CD4-positive, alpha-beta T cell treated with Interleukin-12 subunit alpha and Interleukin-12 subunit beta, for 1 hour (primary cell): ENCODE measurements at places on chromosomes 7 and 10.

GRCh38 chr7:128235471-128235870, 5.6 kb upstream of the LEP start:
- no peak for DNase-seq

- no peak for DNase-seq
Measured at GRCh38 chr10:101778151-101778780, 2.4 kb upstream of the FGF8 start.

- no peak for DNase-seq
Measured at GRCh38 chr10:71427246-71427645, 30.5 kb downstream of the CDH23 start.

DNA sequence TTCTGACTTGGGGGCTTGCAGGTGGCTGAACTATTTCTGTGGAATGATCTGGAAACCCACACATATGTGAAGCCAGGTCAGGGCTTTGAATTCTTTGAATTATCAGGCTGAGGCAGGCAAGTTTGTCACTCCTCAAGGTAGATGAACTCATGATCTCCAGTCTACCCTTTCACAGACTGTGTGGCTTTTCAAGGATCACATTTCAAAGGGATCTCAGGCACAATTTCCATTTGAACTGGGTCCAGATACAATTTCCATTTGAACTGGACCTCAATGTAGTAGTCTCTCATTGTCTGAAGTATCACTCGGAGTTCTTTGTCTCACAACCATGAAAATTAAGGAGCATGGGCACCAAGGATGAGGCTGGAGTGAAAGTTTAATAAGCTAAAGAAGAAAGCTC, 25.7 kb upstream of the EIF4H start:
- DNase-seq, result no peak

GRCh38 chr7:106029941-106030340, 66.9 kb downstream of the CDHR3 start:
- DNase-seq, result no peak

DNA sequence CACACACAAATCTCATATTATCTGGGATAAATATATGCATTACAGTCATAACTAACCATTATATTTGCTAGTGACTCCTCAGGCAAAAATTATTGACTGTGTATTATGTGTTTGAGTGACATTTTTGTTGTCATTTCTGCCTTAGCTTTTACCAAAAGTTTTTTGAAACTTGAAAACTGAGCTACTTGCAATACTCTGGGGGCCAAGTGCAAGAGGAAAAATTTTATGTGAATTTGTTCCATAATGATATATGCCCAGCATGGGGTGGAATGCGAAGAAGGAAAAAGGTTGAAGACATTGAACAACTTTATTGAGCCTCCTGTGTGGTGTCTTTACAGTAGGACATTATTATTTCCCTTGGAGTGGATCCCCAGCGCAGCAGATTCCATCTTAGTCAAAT, 176.8 kb upstream of the FERD3L start:
- no peak for DNase-seq

DNA sequence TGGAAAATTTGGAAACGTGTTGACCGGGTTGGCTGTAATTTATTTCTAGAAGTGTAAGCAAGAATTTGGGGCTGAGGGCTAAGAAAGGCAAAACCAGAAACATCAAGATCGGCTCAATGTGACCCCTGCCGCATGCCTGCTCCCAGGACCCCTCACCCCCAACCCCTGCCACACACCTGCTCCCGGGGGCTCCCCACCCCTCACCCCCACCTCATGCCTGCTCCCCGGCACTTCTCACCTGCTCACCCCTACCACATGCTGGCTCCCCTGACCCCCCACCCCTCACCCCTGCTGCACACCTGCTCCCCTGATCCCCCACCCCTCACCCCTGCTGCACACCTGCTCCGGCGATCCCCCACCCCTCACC, 19.0 kb upstream of the CFAP46 start:
- no peak for DNase-seq

DNA sequence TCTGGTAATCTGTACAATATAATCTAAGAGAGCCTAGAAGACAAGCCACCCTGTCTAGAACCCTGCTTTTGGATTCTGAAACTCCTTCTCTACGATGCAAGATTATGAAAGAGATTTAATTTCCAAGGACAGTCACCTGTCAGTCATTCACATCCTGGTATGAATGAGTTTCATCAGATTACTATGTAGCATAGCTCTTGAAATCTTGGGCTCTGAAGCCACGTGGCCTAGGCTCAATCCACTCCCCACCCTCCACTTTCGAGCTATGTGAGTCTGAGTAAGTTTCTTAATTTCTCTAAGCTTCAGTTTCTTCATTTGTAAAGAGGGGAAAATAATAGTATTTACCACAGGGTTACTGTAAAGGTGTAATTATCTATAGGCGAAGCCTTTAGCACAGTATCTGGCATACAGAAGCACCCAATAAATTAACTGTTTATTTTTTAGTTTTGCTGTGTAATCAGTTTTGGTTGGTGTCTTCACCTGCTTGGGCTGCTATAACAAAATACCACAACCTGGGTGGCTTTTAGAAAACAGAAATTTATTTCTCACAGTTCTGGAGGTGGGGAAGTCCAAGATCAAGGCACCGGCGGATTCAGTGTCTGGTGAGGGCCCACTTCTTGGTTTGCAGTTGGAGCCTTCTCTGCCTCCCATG, 71.3 kb downstream of the MYOF start:
- DNase-seq, result no peak

DNA sequence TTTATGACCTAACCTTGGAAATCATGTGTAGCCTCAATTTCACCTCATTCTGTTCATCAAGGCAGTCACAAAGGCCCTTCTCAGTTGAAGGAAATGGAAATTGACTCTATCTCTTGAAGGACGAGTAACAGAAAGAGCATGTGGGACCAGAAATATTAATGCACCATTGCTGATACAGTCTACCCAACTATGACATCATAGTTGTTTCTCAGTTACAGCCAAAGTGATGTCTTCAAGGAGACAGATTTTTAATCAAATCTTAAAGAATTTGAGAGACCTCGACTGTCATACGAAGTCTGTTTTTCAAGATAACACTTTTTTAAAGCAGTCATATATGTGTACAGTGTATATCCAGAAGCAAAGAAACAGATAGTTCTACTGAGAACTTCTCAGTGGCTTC, 335.7 kb upstream of the PHF14 start:
- no peak for DNase-seq

DNA sequence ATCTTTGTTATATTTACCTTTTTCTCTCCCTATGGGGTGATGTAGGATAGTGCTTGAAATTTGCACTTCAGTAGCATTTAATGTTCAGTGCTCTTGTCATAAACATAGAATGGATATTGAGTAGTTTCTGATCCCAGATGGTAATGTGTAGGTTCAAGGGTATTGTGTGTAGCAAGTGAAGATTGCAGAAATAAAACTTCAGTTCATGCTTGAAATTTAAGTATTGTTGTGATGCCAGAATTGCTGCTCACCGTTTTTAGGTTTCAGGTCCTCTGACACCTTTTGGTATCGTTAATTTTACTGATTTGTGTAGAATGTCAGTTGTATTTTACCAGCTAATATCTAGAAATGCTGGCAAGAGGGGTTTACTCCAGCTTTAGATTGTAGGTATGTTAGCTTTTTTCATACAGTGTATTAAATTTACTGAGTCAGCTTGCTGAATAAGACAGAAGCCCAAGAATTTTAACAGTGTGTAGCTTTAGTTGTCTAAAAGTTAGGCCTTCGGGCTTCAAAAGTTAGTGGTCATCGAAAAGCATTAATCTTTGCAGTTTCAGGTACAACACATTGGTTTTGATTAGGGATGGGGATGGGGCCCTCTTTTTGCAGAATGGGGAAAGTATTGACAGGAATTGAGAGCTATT, 1.9 kb downstream of the PTEN start:
- DNase-seq, result no peak

DNA sequence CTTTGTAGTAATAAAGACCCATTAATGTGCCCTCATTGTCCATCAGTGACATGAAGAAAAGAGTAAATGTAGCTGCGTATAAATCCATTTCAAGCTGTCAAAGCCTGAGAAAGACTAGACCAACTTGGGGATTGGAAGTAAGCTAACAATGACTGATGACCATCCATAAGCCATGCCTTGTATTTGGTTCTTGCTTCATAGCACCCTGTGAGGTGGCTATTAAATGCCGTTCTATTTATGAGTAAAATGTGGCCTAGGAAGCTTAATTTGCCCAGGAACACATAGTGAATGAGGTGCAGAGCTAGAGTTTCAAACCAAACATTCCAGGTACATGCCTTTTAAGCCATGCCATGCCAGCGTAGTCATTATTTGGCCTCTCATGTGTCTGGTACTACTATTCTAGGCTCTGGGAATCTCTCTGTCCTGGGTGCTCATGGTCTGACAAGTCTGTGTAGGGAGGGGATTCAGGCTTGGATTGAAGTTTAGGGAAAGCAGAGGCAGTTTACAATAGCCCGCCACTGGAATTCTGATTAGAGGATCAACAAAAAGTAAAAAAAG, 92.1 kb downstream of the ZNF277 start:
- no peak for DNase-seq

DNA sequence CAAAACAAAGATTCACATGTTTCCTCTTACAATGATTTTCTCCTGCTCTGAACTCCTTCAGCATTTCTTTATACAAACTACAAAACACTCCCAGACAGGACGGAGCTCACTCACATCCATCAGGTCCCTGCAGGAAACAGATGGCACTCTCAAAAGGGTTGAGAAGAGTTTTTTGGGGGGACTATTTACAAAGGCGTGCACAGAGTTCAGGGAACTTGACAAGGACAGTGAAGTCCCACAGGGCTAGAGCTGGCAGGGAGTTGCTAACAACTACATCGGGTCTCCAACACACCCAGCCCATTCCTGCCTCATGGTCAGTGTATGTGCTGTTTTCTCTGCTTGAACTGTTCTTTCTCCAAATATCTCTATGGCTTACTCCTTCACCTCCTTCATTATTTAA, 24.7 kb upstream of the YAE1 start:
- DNase-seq, result no peak

GRCh38 chr7:5689716-5690115, 91.7 kb downstream of the RNF216 start:
- DNase-seq, result no peak

DNA sequence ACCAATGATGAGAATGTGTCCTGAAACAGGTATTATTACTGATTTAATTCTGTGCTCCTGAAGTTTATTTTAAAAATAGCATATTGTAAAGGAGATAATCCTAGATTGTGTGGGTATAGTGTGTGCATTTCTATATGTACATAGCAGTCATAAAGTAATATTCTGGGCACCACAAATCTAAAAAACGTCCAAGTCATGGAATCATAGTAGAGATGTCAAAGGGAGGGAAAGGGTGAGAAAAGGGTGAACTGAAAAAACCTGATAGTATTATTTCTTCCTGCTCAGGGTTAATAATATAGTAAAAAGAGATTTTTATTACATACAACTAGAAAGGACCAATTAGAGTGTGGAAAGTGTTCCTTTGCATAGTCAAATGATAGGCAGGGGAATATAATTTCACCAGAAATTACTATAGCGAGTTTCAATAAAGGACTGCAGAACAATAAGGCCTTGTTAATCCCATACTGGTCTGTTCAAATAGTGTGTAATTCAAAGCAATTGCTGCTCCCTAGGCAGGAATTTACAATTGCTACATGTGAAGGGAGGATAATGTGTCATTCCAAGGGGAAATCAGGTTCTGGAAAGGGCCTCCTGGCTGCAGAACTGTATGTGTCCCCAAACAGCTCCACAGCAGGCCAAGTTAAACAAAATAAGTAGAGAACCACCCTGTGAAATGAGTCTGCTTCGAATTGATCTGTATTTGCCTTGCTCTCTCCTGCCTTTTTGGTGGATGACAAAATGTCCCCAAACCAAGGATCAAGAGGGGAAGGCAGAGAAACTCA, 42.5 kb upstream of the KMT2E start:
- no peak for DNase-seq

GRCh38 chr7:115980159-115980558, 50.4 kb downstream of the TFEC start:
- DNase-seq, result no peak

GRCh38 chr10:28952523-28952922, 275.2 kb downstream of the BAMBI start:
- DNase-seq, result no peak

GRCh38 chr7:132090444-132090843, 485.8 kb downstream of the PLXNA4 start:
- DNase-seq, result no peak

- DNase-seq, result no peak
Measured at GRCh38 chr10:119441921-119442757, 100.4 kb downstream of the RGS10 start.

DNA sequence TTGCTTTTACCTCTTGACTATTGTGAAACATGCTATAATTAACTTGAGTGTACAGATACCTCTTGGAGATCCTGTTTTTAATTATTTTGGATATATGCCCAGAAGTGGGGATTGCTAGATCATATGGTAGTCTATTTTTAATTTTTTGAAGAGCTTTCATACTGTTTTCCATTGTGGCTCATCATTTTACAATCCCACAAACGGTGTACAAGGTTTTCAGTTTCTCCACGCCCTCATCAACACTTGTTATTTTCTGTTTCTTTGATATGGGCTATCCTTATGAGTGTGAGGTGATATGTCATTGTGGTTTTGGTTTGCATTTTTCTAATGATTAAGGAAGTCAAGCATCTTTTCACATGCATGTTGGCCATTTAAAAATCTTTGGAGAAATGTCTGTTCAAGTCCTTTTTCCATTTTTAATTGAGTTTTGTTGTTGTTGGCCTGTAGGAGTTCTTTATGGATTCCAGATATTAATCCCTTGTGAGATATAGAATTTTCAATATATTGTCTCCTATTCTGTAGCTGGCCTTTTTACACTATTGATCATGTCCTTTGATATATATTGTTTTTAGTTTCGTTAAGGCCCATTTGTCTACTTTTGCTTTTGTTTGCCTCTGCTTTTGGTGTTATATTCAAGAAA, 7.5 kb downstream of the AGK start:
- peak; percentile 54 for DNase-seq

GRCh38 chr10:133467286-133467911, 13.7 kb downstream of the SCART1 start:
- no peak for DNase-seq

GRCh38 chr10:2519139-2519538, 548.2 kb upstream of the PFKP start:
- DNase-seq, result no peak

DNA sequence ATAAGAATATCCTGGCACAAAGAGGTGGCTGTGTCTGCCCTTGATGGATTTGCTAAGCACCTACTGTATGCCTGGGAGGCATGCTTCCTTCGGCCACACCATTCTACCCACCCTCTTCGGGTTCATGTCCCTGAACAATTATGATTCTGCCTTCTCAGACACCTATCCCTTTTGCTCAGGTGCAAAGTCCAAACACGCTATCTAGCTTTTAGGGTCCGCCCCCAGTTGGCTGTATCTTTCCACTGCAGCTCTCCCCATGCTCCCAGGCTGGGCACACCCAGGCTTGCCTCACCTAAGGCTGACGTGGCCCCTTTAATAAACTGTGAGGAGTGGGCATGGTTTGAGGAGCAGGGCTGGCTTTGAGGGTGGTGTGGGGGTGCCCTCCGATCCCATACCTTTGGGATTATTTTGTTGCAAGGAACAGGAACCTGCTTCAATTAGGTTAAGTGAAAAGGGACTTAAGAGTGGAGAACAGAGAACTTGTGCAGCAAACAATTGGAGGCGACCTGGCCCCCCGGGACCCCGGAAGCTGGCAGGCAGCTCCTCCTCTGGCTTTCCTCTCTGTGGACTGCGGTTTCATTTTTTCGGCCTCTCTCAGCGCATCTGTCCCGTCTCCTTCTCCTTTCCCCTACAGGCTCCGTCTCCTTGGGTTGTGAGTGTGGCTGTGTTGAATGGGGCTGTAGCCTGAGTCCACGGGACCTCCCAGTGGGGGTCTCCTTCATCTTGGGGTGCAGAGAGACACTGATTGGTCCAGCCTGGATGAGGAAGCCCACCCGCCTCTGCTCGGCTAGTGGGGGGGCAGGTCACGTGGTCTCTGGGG, 3.8 kb downstream of the CLIP2 start:
- DNase-seq, result no peak

GRCh38 chr7:44259547-44260457, 59.0 kb downstream of the YKT6 start:
- DNase-seq, result no peak
